ENCODE measurements at places on chromosomes 5 and 9. TPM values are rescaled to one million over a fixed set of nuclear protein-coding genes. Genes with fewer than 3 reads are reported as not detected.
A peak's percentile ranks its signal among the peaks of the same experiment; 100 is the strongest.

The TLR4 gene
- total RNA-seq: 14.2 TPM

The IRX2 gene
- total RNA-seq: 6.2 TPM

The GRM6 gene
- not detected for total RNA-seq

The GNA14 gene
- total RNA-seq: 2.2 TPM

The FAM53C gene
- 26.7 TPM for total RNA-seq

The TMEM250 gene
- 15.1 TPM for total RNA-seq

- no peak overlapping the region for H3K27ac ChIP-seq
- no peak for DNase-seq
- no peaks in the 10 kb centered on the region for H3K36me3 ChIP-seq
Observed at GRCh38 chr5:32458880-32459495, 14.4 kb upstream of the ZFR start.

- H3K27ac ChIP-seq: peak overlapping the region; percentile 50
- H3K36me3 ChIP-seq: no peaks in the 10 kb centered on the region
- DNase-seq: no peak
Observed at GRCh38 chr9:114109124-114109523, 10.0 kb upstream of the KIF12 start.

DNA sequence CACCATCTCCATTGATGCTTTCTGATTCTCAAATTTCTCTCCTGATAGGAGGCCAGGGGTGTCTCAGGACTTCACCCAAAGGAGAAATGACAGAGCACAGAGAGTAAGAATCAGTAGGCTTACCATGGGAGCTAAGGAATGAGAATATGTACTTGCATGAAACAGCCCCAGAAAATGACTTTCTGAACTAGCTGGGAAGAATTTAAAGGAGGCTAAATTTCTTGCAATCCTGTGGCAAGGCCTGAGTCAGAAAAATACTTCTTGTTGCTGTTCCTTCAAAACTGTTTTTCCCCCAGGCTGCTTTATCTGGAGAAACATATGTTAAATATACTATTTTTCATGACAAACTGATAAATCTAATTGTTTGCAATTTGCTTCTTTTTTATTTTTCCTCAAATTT, 53.4 kb upstream of the FBXL7 start:
- DNase-seq: no peak
- no peaks in the 10 kb centered on the region for H3K36me3 ChIP-seq

DNA sequence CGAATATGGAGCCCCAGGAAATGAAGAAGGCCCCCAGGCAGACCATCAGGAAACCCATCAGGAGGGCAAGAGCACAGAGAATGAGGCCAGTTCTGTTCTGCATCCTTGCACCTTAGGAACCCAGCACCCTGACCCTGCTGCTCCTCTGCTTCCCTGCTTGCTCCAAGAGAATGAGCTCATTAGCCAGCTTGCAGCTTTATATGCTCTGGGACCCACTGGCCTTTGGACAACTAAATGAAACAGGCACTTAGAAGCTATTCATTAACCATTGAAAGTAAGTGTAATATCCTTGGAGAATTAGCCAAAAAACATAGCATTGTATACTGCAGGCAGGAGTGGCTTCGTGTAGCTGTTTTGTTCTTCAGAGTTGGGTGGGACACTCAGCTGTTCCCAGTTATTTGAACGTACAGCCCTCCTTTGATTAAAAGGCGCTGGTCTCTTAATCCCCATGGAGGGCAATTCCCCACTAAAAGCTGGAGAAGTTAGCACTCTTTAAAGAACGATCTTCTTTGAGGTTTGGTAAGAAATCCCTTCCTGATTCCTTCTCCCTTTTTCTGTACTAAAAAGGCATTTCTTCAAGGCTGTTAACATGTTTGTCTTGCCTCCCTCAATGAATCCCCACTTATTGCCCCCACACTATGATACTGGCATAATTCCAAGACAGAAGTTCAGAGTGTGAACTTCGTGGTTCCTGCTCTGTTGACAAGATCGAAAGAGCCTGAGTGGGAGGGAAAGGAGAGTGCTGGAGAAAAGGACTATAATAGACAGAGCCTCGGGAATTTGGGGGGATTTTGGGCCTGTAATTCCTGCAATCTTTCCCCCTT, at the start of gene TMEM252:
Gene TMEM252 (minus strand): TSS at position 172 of the 824 bp plus-strand sequence. CDS start 69 bp downstream, at position 103.
- no peaks in the 10 kb centered on the region for H3K27me3 ChIP-seq
- peaks cover 43% of the 10 kb centered on the region for H3K4me1 ChIP-seq
- no peak for DNase-seq
- no peaks in the 10 kb centered on the region for H3K36me3 ChIP-seq
- peak within 1 kb of the TSS; percentile 86 for H3K27ac ChIP-seq

GRCh38 chr5:177085985-177086653, 596 bp upstream of the FGFR4 start:
- H3K4me1 ChIP-seq: peaks cover 28% of the 10 kb centered on the region
- H3K36me3 ChIP-seq: no peaks in the 10 kb centered on the region
- H3K4me3 ChIP-seq: peak overlapping the region; percentile 66
- peaks cover 77% of the 10 kb centered on the region for H3K27me3 ChIP-seq

Data from left ventricle myocardium inferior (tissue), 1 donor.